ENCODE measurements at places on chromosomes 7 and 10.

GRCh38 chr10:121536310-121536913 is 61.8 kb downstream of the FGFR2 start:
- H3K36me3 ChIP-seq, result no peaks in the 10 kb centered on the region
- peak overlapping the region; percentile 58 for H3K27ac ChIP-seq
- no peak for DNase-seq
- H3K4me1 ChIP-seq, result no peaks in the 10 kb centered on the region

DNA sequence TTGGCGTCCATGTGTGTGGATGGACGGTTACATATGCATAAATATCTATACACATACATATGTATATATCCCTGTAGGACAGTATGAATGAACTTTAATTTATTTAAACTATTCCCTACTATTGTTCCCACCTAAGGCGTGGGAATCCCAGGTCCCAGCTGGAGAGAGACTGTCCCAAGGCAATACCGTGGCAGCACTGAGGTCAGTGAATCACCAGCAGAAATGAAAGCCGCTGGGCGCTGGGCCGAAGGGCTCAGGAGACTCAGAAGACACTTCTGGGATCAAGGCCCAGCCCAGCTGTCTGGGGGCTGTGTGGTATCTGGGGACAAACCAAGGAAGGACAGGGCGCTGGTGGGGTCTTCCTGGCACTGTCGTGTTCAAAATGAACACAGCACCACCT is 49.6 kb upstream of the MYL10 start:
- DNase-seq, result no peak
- H3K36me3 ChIP-seq, result no peaks in the 10 kb centered on the region
- H3K27me3 ChIP-seq, result no peaks in the 10 kb centered on the region
- no peak overlapping the region for H3K27ac ChIP-seq

DNA sequence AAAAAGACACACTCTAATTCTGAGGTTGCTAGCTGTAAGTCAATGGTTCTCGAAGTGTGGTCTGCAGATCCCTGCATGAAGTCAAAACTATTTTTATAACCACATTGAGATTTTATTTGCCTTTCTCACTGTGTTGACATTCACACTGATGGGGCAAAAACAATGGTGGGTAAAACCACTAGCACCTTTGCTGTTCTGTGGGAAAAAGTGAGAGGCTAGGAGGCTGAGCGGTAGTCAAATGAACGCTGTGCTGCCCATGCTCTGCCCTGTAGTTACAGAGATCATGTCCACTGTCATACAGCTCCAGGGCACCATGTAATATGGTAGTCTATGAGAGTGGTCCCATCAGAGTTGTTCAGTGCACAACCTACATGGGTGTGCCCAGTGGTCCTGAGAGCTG is 21.6 kb upstream of the PDCD4 start:
- no peaks in the 10 kb centered on the region for H3K27me3 ChIP-seq
- no peaks in the 10 kb centered on the region for H3K4me1 ChIP-seq
- no peak overlapping the region for H3K27ac ChIP-seq
- no peaks in the 10 kb centered on the region for H3K36me3 ChIP-seq
- no peak overlapping the region for H3K4me3 ChIP-seq

DNA sequence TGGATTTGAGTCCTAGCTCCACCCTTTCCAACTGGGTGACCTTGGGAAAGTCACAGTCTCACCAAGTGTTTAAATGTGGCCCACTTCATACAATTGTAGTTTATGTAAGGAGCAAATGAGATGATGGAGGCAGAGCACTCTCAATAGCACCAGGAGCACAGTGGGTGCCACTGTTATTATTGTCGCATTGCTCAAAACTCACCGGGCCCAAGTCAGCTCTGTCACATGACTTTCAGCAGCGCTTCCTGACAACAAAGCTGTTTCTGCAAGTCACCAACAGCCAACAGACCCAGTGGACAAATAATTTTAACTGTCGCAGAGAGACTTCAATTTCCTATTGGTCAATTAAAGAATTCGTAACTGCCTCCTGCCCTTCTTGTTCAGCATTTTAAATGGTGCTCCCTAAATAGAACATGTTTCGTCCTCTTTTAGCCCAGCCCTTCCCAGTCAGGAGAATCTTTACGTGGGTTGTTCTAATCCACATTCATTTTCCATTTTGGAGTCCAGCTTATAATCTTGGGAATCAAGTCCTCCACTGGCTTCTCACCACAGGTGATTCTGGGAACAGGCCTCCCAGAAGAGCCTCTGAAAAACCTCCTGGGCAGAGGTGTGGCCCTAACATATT is 415.6 kb upstream of the NPVF start:
- H3K27ac ChIP-seq, result no peak overlapping the region
- peak; percentile 45 for DNase-seq
- no peak overlapping the region for H3K4me3 ChIP-seq
- H3K4me1 ChIP-seq, result no peaks in the 10 kb centered on the region
- H3K36me3 ChIP-seq, result no peaks in the 10 kb centered on the region

DNA sequence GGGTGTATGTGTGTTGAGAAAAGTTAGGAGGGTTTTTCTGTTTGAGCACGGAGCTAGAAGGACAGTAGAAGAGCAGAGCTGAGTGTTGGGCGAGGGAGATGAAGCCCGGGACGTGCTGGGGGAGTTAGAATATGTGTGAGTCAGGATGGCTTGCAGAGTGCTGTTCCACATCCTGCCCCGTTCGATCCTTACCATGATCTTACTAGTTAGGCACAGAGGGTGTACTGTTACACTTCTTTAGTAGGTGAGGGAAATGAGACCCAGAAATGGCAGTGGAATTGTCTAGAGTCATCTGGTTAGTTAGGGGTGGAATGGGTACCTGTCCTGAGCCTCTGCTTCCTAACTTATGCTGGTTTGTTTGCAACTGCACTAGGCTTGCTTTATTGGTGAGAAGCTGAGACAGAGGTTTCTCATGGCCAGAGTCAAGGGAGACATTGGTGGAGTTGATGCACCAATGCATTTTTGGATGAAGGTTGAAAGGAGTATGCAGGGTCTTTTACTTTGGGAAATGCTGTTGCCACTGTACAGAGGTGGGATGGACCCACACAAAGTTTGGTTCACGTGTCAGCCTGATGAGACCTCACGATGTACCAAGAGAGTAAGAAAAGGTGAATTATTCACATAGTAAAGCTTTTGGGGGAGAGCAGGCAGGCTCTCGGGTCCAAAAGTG is 42.4 kb downstream of the CCNY start:
- H3K27me3 ChIP-seq, result no peaks in the 10 kb centered on the region
- peaks cover 53% of the 10 kb centered on the region for H3K4me1 ChIP-seq
- DNase-seq, result no peak
- no peaks in the 10 kb centered on the region for H3K36me3 ChIP-seq

All from esophagus muscularis mucosa (tissue), 4 donors.